ENCODE measurements at places on chromosomes 1 and 21. TPM values are rescaled to one million over a fixed set of nuclear protein-coding genes. Genes with fewer than 3 reads are reported as not detected.

DNA sequence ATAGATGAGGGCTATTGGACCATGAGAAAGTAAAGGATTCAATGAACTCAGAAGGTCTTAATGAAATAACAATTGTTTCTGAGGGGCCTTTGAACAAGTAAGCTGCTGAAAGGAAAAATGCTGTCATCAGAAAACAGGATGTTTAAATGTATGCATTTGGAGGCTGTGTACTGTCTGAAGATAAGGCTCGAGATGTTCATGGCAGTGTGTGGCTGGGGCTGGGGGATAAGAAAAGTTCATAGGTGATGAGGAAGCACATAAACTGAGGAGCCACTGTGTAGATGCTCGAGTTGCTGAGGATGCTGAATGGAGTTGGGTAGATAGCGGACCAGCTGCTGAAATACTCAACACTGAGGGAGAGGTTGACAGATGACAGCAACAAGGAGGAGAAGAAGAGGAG is 17.8 kb downstream of the THEM4 start:
- no peak overlapping the region for H3K4me3 ChIP-seq
- H3K4me1 ChIP-seq, result peaks cover 1% of the 10 kb centered on the region
- no peak for DNase-seq
- no peak overlapping the region for H3K27ac ChIP-seq
- no peaks in the 10 kb centered on the region for H3K27me3 ChIP-seq
- peaks cover 48% of the 10 kb centered on the region for H3K36me3 ChIP-seq

DNA sequence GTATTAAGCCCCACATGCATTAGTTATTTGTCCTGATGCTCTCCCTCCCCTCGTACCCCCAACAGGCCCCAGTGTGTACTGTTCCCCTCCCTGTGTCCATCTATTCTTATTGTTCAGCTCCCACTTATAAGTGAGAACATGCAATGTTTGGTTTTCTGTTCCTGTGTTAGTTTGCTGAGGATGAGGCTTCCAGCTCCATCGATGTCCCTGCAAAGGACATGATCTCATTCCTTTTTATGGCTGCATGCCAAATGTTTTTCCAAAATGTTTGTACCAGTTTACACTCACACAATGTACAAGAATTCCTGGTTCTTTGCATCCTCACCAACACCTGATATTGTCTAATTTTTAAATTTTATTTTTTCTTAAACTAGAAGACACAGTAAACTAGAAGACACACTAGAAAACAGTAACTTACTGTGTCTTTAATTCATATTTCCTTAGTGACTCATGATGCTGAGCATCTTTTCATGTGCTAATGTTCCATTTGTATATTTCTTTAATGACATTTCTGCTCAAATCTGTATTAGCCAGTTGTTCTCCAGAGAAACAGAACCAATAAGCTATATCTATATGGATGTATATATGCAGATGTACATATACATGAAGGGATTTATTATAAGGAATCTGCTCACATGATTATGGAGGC is 19.4 kb upstream of the USP1 start:
- DNase-seq, result no peak
- no peaks in the 10 kb centered on the region for H3K36me3 ChIP-seq
- H3K4me3 ChIP-seq, result no peak overlapping the region
- peaks cover 8% of the 10 kb centered on the region for H3K27me3 ChIP-seq
- H3K4me1 ChIP-seq, result no peaks in the 10 kb centered on the region
- no peak overlapping the region for H3K27ac ChIP-seq

- H3K4me3 ChIP-seq, result no peak overlapping the region
- H3K4me1 ChIP-seq, result peaks cover 31% of the 10 kb centered on the region
- no peaks in the 10 kb centered on the region for H3K27me3 ChIP-seq
- DNase-seq, result peak; percentile 87
Observed at GRCh38 chr1:229070168-229070567, 200.7 kb upstream of the RAB4A start.

DNA sequence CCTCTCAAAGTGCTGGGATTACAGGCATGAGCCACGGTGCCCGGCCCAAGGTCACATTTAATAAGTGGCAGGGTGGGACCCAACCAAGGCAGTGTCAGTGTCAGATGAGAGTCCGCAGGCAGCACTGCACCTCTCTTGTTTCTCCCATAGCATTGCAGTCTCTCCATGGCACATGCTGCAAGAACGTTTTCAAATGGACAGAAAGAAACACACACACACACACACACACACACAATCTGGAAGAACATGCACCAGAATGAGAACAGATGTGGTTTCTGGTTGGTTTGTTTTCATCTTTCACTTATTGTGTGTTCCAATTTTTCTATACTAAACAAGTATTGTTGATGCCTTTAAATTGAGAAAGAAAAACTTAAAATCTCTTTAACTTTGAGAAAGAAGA is 126.5 kb downstream of the SYF2 start:
- peaks cover 8% of the 10 kb centered on the region for H3K4me1 ChIP-seq
- H3K4me3 ChIP-seq, result no peak overlapping the region
- DNase-seq, result no peak
- no peaks in the 10 kb centered on the region for H3K36me3 ChIP-seq
- H3K27ac ChIP-seq, result peak overlapping the region; percentile 51
- peaks cover 27% of the 10 kb centered on the region for H3K27me3 ChIP-seq

- peaks cover 8% of the 10 kb centered on the region for H3K4me1 ChIP-seq
- H3K36me3 ChIP-seq, result no peaks in the 10 kb centered on the region
- no peak overlapping the region for H3K27ac ChIP-seq
- peak; percentile 18 for DNase-seq
Observed at GRCh38 chr1:164296172-164296571, 262.8 kb upstream of the PBX1 start.

DNA sequence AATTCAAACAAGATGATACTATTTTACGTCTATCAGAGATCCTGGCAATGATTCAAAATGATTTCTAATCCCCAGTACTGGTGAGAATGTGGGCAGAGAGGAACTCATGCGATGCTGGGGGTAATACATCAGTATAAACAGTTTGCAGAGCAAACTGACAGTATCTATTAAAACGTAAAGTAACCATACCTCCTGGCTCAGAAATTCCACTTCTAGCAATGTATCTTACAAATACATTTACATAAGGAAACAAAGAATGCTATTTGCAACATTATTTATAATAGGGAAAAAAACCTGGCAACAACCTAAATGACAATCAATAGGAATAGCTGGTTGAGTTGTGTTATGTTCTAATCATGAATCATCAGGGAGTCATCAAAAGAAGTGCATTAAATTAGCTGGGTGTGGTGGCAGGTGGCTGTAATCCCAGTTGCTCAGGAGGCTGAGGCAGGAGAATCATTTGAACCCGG is 15.9 kb downstream of the RCAN1 start:
- DNase-seq, result no peak
- no peaks in the 10 kb centered on the region for H3K36me3 ChIP-seq
- H3K4me3 ChIP-seq, result no peak overlapping the region
- no peak overlapping the region for H3K27ac ChIP-seq
- no peaks in the 10 kb centered on the region for H3K27me3 ChIP-seq

DNA sequence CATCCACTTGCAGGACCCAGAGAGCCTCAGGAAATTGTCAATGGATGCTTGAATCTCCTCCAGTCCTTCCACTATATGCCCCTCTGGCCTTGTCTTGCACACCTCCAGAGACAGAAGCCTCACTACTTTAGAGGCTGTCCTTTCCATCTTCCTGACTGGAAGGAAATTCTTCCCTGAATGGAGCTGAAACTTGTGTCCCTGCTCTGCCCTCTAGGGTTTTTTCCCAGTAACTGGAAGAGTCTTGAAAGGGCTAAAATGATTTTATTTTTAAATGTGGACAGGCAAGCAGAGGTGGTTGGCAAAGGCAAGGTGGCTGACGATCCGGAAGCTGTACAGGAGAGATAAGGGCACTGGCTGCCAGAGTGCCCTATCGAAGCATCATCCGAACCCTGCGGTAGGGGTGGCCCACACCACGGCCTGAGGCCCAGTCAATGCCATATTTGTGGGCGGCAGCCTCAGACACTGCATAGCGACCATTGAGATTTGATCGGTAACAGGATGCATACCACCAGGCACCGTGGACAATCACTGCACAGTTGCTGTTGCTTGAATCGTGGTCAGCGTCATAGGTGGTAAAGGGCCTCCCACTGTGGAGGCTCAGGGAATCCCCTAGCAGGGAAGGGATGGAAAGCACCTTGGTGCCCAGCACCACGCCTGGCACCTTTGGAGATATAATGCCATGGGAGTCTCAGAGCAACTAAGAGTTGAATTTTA is 2.3 kb upstream of the MAP3K6 start:
- peaks cover 11% of the 10 kb centered on the region for H3K36me3 ChIP-seq
- DNase-seq, result no peak
- peak overlapping the region; percentile 100 for H3K27ac ChIP-seq
- no peaks in the 10 kb centered on the region for H3K27me3 ChIP-seq

DNA sequence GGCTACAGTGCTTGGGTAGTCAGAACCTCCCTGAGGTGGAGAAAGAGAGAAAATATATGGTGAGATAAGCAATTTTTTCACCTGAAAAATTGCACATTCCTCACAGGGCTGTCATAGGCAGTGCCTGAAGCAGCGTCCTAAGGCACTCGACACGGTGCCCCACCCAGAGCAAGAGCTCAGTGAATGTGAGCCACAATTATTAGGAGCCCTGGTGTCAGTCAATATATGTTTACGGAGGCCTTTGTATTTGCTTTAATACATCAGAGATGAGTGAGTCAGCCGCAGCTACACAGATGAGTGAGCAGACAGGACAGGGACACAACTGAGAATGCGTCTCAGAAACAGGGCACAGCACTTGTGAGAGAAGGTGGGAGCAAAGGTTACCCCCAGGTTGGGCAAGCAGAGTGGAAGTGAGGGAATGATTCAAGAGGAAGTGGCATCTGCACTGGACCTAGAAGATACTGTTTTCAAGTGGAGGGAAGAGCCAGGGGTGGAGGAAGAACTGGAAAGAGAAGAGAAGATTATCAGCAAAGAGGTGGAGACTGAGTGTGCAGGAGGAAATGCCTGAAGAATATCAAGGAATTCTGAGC is 5.2 kb upstream of the PIGC start:
- no peak for DNase-seq
- H3K27ac ChIP-seq, result no peak overlapping the region
- no peak overlapping the region for H3K4me3 ChIP-seq
- no peaks in the 10 kb centered on the region for H3K27me3 ChIP-seq
- no peaks in the 10 kb centered on the region for H3K36me3 ChIP-seq
- H3K4me1 ChIP-seq, result peaks cover 30% of the 10 kb centered on the region

DNA sequence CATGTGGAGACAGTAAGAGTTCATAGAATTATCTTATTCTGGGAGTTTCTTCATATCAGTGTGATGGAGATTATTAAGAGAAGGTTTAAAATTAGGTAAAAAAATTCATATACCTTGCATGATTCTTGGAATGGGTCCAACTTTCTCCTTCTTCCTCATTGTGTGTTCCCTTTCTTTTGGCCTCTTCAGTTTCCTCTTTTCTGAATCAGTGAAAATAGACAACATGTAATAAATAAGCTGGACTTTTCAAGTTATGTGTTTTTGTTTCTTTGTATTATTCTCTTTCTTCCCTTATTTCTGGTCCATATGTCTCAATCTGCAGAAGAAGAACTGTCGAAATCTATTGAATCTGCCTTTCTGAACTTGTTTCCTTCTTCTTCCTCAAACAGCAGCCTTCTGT is 30.5 kb downstream of the C4BPA start:
- no peaks in the 10 kb centered on the region for H3K36me3 ChIP-seq
- no peaks in the 10 kb centered on the region for H3K27me3 ChIP-seq
- no peak for DNase-seq
- H3K27ac ChIP-seq, result no peak overlapping the region

- peaks cover 32% of the 10 kb centered on the region for H3K27me3 ChIP-seq
- H3K4me1 ChIP-seq, result no peaks in the 10 kb centered on the region
- DNase-seq, result no peak
- no peaks in the 10 kb centered on the region for H3K36me3 ChIP-seq
- H3K4me3 ChIP-seq, result no peak overlapping the region
Observed at GRCh38 chr1:165941531-165941930, 114.1 kb downstream of the UCK2 start.

- H3K27me3 ChIP-seq, result no peaks in the 10 kb centered on the region
- DNase-seq, result no peak
- no peaks in the 10 kb centered on the region for H3K36me3 ChIP-seq
- H3K4me3 ChIP-seq, result no peak overlapping the region
- H3K27ac ChIP-seq, result no peak overlapping the region
Observed at GRCh38 chr1:207984831-207985572, 74.1 kb upstream of the CD34 start.

GRCh38 chr21:45516671-45517151 is 25.5 kb downstream of the SLC19A1 start:
- H3K27ac ChIP-seq, result no peak overlapping the region
- H3K36me3 ChIP-seq, result peaks cover 23% of the 10 kb centered on the region
- H3K4me1 ChIP-seq, result no peaks in the 10 kb centered on the region

GRCh38 chr21:34713621-34714020 is 44.8 kb downstream of the CLIC6 start:
- no peaks in the 10 kb centered on the region for H3K4me1 ChIP-seq
- H3K27me3 ChIP-seq, result no peaks in the 10 kb centered on the region
- H3K27ac ChIP-seq, result no peak overlapping the region
- H3K4me3 ChIP-seq, result no peak overlapping the region
- H3K36me3 ChIP-seq, result no peaks in the 10 kb centered on the region

- no peak overlapping the region for H3K27ac ChIP-seq
- H3K4me1 ChIP-seq, result peaks cover under 1% of the 10 kb centered on the region
- peaks cover 18% of the 10 kb centered on the region for H3K27me3 ChIP-seq
- H3K4me3 ChIP-seq, result no peak overlapping the region
- no peak for DNase-seq
Observed at GRCh38 chr1:163063610-163064009, 5.6 kb upstream of the RGS4 start.

- H3K36me3 ChIP-seq, result no peaks in the 10 kb centered on the region
- no peak overlapping the region for H3K4me3 ChIP-seq
Observed at GRCh38 chr1:227234998-227235405, 83.3 kb downstream of the CDC42BPA start.

- H3K27me3 ChIP-seq, result no peaks in the 10 kb centered on the region
- H3K4me1 ChIP-seq, result peaks cover 94% of the 10 kb centered on the region
- peak overlapping the region; percentile 94 for H3K27ac ChIP-seq
- DNase-seq, result peak; percentile 51
Observed at GRCh38 chr1:27519331-27520258, 29.6 kb upstream of the WASF2 start.

DNA sequence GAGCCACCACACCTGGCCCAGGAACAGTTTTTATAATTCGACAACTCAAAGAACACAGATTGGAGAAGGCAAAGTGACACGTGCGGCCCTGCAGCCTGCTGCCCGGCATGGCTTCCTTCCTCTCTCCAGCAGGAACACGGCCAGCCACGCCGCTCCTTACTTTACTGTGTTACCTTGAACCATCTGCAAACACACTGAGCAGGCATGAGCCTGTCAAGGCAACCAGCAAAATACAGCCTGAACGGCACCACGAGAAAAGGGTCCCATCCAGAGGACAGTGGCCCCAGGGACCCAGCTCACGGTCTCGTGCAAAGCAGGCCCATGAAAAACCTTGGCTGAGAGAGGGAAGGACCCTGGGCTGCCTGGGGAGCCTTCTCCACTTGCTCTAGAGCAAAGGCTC is 38.8 kb downstream of the NPHP4 start:
- no peak overlapping the region for H3K4me3 ChIP-seq
- peaks cover 53% of the 10 kb centered on the region for H3K36me3 ChIP-seq
- H3K4me1 ChIP-seq, result no peaks in the 10 kb centered on the region
- no peak overlapping the region for H3K27ac ChIP-seq

LCE1D gene
- total RNA-seq, result not detected

CMPK1 gene
- 78.2 TPM for total RNA-seq

LY9 gene
- total RNA-seq, result not detected

CDCP2 gene
- total RNA-seq, result not detected

RHD gene
- total RNA-seq, result not detected

CSMD2 gene
- total RNA-seq, result 0.14 TPM

LRRC38 gene
- total RNA-seq, result 0.30 TPM

NBPF12 gene
- total RNA-seq, result 2.5 TPM

CD5L gene
- total RNA-seq, result 0.52 TPM

RNF11 gene
- 116 TPM for total RNA-seq
